Naive thymus-derived CD8-positive, alpha-beta T cell (primary cell): ENCODE measurements at places on chromosomes 1 and 21.

- DNase-seq = no peak
These were observed 100.7 kb upstream of the GFI1 start for GRCh38 chr1:92587445-92587844.

GRCh38 chr1:154869351-154870114 is 548 bp downstream of the KCNN3 start:
- DNase-seq = peak; percentile 61

GRCh38 chr1:3598051-3598491 is 13.2 kb downstream of the MEGF6 start:
- DNase-seq = no peak

DNA sequence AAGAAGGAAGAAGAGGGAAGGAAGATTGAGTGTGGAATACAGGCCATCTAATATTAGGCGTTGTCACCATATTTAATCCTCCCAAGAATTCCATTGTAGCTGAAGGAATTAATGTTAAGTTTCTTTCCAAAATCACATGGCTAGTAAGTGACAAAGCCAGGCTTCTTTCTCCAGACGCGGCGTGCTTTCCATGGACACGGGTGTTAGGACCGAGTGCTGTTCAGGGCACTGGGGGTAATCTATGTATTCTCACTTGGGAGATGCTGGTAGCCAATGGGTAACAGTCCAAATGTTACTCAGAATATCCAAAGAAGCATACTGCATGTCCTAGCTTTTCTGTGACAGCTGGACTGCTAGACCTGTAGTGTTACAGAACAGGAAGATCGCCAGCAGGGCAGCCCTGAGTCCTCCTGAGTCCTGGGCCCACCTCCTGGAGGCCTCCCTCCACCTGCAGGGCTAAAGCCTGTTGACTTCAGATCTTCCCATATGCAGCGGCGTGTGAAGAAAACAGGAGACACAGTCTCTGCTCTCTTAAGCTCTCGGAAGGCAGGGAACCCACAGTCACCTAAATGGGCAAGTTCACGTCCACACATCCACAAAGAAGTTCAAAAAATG is 5.3 kb downstream of the IGSF9 start:
- no peak for DNase-seq

DNA sequence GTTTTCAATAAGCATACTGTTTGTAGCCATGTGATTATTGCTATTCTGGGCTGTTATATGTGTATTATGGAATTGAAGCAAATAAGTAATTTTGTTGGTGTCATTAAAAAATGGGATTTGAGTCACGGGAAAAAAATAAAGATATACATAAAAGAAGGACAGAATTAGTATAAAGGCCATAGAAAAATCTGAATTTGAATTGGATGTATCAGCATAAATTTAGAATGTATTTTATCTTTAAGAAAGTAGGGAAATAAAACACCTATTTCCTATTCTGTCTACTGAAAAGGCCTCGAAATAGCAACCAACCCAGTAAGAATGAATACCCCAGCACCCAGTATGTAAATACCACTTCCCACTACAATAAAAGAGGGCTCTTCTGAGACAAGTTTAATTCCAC is 185.9 kb downstream of the SLC45A1 start:
- no peak for DNase-seq

DNA sequence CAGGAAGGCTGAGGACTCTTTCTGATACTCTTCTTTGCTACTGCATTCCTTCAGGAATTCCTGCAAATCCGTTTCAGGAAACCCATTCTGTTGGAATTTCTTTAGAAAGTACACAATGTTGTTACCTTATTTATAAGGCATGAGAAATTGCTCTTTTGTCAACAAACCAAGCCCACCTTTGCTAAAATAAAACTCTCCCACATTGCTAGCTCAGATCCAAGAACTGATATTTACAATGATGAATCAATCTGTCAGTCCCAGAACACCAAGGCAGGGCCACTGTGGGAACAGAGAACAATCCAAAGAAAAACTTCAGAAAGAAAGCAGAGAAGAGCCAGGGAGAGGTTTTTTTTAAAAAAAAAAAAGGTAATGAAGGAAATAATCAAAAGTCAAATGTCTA is 36.6 kb upstream of the LPAR3 start:
- no peak for DNase-seq

DNA sequence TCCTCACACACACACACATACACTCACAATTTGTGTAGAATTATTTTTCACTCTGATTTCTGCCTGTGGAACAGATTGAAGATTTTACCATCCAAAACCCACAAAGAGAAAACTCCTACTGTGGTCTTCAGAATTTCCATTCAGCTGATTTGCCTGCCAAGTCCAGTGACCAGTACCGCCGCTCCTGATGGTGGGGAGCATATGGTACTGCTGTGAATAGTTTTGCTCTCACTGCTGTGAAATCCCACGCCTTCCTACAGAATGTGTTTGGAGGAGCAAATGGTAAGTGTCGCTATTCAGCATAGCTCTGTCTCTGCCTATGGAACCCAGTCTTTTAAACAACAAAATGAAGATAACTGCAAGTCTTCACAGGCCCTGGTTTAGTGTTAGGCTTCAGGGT is 629.5 kb downstream of the LMO4 start:
- DNase-seq = no peak

DNA sequence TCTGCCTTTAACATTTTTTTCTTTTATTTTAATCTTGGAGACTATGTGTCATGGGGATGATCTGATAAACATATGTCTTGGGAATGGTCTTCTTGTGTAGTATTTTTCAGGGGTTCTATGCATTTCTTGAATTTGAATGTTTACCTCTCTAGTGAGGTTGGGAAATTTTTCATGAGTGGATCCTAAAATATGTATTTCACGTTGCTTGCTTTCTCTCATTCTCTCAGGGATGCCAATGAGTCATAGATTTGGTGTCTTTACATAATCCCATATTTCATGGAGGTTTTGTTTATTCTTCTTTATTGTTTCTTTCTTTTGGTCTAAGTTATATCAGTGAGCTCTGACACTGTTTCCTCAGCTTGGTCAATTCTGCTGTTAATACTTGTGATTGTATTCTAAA is 1237.2 kb downstream of the PLA2G4A start:
- no peak for DNase-seq

DNA sequence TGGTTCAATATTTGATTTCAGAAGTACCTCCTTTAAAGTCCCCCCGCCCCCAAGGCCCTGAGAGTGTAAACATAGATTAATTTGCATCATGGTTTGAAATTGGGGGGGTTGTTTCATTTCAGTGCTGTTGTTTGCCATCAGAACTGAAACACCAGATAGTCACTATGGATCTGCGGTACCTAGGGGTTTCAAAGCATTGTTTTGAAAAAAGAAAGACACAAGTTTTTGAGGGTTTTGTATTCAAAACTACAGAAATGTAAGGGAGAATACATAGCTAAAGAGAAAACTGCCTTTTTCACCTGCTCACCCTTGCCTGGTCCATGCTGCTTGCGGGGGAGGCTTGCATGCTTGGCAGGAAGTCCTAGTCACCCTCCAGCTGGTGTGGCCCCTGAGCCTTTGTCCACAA is 59.3 kb downstream of the ACP6 start:
- DNase-seq = no peak

- no peak for DNase-seq
These were observed 5.0 kb upstream of the ADAMTS1 start for GRCh38 chr21:26850116-26850643.

DNA sequence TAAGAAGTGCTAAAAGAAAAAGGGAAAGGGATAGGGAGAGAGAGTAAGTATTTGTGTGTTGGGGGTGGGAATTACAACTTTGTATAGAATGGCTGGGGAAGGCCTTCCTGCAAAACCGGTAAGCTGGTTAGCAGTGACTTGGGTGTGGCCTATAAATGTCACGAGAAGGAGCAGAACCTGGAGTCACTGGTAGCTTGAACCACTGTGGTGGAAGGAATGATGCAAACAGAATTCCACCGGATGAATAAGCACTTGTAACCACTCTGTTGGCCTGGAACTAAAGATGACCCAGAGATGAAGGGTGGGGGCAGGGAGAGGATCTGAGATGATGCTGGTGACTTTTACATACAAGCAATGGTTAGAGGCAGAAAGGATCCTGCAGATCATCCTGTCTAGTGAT is 8.9 kb downstream of the XKR8 start:
- no peak for DNase-seq

DNA sequence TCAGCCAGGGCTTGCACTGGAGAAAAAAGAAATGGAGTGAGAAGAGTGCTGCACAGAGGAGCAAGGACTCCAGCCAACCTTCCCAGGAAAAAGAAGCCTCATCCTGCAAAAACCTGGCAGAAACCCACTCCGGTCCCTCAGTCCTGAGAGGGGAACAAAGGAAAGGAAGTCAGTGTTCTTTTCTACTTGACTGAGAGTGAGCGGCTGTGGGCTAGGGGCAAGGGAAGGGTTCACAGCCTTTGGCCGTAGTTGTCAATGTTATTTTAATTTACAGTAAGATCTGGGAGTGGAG is 8.9 kb upstream of the GOLT1A start:
- no peak for DNase-seq

DNA sequence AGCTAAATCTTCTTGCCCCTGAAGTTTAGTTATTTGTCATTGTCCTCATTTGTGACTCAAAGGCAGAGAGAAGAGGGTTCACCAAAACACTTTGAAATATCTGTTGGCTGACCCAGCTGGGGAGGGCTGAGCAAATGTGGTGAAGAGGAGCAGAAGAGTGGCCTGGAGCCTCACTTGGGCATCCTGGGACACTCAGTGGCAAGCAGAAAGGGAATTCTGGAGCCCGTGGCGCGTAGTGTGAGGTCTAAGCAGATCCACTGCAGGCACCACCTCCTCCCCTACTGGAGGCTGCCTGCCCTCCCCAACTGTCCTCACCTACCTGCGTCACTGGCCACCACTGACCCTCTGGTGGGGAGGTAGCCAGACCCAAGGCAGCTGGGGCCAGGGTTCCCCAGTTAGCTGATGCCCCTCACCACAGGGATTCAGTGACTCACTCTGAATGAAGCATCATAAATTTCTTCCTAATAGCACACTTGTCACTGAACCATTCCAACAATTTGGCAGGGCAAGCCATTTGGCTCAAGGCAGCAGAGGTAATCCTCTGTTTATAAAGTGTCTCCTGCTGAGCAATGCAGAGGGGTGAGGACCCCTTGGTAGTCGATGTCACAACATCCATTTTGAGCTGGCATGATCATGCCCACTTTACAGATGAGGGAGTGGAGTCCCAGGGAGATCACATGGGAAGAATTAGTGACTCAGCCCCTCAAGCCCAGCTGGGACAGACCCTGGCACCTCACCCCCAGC is 80.3 kb downstream of the NENF start:
- DNase-seq = no peak

- no peak for DNase-seq
These were observed 1044.3 kb downstream of the AMY1C start for GRCh38 chr1:104794035-104794434.

DNA sequence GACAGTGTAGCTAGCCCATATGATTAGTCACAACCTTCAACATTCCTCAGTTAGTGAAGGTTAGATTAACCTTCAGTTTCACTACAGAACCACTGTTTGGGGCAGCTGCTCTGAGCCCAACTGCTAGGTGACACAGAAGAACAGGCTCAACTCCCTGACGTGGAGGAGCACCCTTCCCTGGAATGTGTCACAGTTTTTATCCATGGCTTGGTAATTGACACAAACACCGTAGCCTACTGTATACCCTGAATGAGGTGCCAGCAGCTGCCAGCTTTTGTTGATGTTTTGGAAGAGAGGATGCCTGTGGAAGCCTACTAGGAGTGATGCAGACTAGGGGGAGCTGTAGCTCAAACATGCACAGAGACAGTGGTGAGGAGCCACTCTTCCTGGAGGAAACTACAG is 56.6 kb upstream of the CR2 start:
- DNase-seq = no peak

DNA sequence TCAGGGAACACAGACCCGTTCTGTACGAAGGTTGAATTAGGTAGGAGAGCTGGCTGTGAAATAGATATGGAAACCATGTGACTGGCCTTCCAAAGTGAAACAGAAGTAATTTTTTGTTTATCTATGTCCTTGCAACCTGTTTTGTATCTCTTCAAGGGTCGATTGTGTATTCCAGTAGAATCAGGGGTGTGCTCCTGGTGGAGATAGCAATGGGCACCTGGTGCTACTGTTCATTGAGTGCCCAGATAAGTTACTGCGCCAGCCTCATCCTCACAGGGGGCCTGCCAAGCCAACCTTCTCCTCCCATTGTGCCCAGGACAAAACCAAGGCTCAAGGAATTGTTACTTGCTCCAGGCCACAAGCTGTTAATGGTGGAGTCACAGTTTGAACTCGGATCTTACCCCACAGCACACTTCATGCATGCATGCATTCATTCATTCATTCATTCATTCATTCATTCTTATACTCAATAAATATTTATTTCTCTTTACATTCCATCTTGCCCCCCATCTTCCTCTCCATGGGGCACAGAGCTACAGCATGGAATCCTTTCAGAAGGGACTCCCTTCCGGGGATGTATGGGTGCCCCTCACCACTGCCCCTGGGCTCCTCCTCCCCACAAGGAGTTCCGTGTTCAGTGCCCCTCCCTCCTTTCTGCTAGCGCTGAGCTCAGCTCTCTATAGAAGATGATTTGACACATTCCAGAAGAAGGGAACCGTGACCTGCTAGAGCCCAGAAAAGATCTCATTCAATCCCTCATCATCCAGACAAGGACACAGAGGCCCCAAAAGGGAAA is 24.0 kb downstream of the ADORA1 start:
- DNase-seq = no peak

DNA sequence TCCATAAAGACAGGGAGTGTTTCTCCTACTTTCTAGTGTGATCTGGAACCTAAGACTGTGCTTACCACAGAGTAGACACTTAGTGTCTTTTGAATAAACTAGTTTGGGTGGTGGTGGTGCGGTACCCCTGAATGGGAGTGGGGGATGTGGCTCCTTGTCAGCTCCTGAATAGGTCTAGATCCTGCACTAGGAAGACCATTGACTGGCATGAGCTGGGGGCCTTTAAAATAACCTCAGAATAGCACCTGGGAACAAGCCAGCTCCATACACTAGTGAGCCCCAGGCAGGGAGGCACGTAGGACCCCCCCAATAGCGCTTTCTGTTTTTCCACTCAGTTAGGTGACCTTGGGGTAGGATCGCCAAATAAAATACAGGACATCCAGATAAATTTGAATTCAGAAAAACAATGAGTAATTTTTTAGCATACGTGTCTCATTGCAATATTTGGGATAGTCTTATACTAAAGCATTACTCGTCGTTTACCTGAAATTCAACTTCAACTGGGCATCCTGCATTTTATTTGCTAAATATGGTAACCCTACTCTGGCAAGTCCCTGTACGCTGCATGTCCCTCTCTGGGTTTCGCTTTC is 45.6 kb downstream of the AZIN2 start:
- DNase-seq = no peak

- no peak for DNase-seq
These were observed 177.4 kb upstream of the NRIP1 start for GRCh38 chr21:15241997-15242736.

- no peak for DNase-seq
These were observed 103.7 kb upstream of the SOD1 start for GRCh38 chr21:31555741-31556191.
